ENCODE measurements at places on chromosomes 7 and 10.

- no peak for DNase-seq
These were observed 644.5 kb upstream of the GALNT17 start for GRCh38 chr7:70487428-70487827.

DNA sequence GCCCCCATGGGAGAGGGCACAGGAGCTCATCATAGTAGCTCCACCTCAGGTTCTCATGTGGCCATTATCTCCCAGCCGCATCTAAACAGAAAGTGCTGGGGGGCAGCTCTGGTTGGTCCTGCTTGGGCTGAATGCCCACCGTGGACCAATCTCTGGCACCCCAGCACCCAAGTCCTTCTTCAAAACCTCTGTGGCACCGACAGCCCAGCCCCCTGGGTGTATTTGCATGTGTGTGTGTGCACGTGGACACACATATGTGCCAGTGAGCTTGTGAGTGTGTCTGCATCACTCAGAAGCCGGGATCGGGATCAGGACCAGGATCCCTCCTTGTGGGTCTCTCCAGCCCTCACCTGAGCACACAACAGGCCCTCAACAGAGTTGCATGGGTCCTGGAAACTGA, 68.2 kb downstream of the ALOX5 start:
- no peak for DNase-seq

- DNase-seq, result no peak
These were observed 27.5 kb upstream of the NAMPT start for GRCh38 chr7:106312099-106312871.

GRCh38 chr10:86770412-86770960, 14.1 kb downstream of the BMPR1A start:
- no peak for DNase-seq

DNA sequence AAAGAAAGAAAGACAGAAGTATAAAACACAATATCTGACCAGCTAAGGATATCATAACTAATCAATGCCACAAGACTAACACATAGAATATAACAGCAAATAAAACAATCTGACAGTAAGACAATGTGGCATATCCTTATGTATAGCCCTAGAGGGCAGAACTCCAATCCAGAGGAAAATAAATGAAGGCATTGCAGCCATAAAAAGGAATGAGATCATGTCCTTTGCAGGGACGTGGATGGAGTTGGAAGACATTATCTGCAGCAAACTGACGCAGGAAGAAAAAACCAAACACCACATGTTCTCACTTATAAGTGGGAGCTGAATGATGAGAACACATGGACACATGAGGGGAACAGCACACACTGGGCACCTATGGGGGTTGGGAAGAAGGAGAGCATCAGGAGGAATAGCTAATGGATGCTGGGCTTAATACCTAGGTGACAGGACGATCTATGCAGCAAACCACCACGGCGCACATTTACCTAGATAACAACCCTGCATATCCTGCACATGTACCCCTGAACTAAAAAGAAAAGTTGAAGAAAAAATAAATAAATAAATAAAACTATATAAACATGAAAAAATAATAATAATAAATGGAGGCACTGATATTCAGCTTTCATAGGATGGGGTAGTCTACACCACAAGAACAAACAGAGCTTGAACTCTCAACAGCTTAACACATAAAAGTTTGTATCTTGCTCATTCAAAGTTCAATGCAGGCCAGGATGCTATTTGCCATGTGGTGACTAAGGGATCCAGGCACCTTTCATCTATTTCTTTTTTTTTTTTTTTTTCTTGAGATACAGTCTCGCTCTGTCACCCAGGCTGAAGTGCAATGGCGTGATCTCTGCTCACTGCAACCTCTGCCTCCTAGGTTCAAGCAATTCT, 66.1 kb upstream of the KAT6B start:
- no peak for DNase-seq
